Mucosa of descending colon (tissue), 3 donors: ENCODE measurements at places on chromosomes 4 and X.

DNA sequence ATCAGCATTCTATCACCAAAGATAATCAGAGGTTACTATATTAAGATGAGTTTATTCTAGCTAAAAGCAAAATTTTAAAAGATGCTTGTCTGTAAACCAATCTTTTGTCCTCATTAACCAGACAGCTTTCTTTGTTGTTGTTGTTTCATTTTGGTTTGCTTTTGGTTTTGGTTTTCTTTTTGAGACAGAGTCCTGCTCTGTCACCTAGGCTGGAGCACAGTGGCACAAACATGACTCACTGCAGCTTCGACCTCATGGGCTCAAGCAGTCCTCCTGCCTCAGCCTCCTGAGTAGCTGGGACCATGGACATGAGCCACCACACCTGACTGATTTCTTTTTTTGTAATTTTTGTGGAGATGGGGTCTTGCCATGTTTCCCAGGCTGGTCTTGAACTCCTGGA is 102.9 kb downstream of the COX18 start:
- no peak for DNase-seq

DNA sequence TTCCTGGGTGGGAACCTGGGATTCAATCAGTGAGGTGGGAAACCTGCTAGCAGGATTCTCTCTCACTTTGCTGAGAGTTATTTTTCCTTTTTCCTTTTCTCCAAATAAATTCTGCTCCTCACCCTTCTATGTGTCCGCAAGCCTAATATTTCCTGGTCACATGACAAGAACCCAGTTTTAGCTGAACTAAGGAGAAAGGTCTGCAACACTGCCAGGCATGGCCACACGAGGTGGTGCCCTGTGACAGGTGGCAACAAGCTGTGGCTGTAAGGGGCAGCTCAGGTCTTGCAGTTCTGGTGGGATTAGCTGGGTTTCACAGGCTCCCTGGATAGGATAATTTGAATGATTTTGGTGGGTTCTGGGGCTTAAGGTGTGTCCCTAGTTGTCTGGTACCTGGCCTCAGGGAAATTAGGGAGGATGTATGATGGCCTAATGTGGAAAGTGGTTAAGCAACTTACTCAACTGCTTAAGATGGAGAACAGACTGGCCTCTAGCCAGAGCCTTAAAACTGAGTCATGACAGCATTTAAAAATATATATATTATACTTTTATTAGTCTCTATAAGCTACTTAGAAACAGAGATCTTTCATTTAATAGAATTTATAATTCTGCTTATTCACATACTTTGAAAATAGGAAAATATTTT is 215.0 kb downstream of the IL15 start:
- no peak for DNase-seq

DNA sequence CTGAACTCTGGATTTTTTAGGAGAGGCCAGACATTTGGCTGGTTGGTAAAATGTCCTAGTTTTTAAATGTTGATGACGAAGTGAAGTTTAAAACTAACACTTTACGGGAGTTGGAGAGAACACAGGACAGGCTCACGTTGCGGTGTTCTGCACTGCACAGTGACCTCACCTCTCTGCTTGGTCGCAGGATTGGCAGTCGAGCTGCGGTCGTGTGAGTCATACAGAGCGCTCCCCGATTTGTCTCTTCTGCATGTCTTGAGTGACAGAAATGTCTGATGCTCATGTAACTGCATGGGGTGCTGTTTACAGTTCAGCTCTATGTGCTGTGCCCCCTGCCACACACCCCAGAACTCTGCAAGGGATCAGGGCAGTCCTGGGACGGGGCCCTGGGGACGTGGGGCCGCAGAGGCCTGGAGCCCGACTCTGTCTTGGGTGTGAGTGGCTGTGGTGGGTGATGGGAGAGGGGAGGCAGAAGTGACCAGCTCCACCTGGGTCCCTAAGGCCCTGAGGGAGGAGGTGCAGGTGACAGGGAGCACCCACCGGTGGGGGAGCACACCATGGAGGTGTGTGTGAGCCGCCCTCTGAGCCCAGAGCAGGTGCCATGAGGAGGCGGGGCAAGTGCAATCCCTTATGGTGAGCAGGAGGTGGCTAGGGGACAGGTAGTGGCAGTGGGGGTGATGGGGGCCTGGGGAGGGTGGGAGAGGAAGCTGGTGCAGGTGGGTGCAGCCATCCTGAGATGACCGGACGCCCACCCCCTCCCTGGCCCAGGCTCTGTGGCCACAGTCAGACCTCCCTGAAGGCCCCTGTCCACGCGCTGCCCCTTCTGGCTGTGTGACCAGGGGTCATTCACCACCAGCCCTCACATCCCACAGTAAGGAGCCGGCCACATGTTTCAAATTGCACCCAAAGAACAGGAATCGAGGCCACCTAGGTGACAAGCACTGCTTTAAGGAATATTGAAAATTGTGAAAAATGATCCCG is 77.9 kb upstream of the ADRA2C start:
- no peak for DNase-seq

DNA sequence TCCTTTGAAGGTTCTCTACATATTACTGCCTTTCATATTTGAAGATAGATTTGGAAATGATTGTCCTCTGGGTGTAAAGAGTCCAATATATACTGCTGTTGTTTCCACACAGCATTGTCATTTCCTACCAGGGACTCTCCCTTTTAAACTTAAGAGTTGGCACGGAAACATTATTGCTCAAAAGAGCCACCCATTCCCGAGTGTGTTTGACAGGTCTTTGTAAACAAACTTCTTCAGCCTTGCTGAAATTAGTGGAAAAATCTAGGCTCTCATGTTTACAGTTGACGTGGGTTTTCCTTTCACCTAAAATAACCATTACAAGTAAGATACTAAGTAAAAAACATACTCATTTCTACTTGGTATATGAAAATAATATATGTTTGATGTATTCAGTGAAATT is 111.4 kb upstream of the LIMCH1 start:
- no peak for DNase-seq

DNA sequence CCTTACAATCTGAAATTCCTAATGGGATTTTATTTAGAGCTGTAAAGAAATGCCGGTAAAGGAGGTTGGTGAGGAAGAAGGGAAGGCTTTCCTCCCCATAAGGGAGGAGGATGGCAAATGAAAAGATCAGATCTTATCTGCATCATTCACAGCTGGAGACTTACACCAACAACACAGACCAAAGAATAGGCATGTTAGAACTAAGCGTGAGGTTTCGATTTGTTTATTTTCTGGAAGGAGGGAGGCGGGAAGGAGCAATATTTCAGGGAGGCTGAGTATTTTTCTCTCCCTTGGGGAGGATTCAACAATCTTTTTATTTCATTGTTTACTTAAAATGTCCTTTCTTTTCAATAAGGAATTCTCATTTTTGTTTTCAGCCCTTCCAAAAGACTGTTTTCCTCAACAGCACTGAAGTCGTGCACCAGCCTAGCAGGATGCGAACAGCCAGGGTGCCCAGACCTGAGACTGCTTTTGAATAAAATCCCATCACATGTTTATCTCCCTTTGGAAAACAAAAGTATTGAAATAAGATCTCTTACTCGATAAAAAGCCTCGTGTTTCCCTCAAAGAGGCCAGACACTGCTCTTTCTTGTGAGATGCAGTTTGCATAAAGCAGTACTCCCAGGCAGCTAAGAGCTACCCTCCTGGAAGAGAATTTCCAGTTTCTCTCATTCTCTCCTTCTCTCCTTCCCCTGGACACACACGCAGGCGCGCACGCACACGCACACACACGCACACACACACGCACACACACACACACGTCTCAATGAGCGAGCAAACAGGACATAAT is 236.1 kb downstream of the MGST2 start:
- no peak for DNase-seq

- no peak for DNase-seq
These were observed 211.9 kb downstream of the AFAP1 start for GRCh38 chr4:7727749-7728148.

DNA sequence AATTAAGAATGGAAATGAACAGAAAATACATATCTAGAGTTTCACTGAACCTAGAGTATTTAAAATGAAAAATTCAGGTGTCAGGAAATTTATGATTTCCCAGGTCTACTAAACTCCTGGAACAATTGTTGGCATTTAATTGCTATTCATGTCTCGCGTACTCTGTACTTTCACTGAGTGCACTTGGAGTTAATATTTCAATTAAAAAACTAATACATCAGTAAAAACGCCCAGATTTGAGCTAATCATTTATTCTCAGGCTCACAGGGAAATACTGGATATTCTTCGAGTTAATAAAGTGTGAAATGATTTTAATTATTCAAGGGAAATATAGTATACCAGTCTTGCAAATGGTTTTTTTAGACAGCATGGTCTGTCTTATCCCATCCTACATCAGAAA is 125.9 kb downstream of the CHRNA9 start:
- DNase-seq: no peak

DNA sequence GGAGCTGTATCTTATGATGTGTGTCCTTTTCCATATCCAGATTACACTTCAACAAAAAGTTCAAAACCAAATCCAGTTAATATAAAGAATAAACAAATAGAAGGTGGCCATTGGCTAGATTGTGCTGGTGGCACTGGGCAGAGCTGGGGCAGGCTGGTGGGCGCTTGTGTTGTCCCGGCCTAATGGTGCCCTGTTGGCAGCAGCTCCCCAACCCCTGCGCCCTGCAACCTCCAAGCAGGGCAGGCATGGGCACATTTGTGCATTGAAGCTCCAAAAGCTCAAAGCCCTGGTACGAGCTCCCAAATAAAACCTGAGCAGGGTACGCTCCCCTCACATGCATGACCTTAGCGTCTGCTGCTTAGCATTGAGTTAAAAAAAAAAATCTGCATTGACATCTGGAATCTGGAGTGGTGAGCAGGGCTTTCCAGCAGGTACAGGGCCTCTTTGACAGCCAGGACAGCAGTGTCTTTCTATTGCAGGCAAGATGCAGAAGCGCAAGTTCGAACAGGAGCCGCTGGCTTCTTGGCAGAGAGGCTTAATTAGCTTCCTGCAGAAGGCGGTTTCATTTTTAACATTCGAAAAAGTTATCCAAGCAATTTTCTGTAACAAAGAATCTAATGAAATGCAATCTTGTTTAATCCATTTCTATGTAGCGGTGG is 25.9 kb upstream of the NYX start:
- no peak for DNase-seq

- DNase-seq: no peak
These were observed 16.8 kb downstream of the CT47C1 start for GRCh38 chrX:119089619-119090018.

DNA sequence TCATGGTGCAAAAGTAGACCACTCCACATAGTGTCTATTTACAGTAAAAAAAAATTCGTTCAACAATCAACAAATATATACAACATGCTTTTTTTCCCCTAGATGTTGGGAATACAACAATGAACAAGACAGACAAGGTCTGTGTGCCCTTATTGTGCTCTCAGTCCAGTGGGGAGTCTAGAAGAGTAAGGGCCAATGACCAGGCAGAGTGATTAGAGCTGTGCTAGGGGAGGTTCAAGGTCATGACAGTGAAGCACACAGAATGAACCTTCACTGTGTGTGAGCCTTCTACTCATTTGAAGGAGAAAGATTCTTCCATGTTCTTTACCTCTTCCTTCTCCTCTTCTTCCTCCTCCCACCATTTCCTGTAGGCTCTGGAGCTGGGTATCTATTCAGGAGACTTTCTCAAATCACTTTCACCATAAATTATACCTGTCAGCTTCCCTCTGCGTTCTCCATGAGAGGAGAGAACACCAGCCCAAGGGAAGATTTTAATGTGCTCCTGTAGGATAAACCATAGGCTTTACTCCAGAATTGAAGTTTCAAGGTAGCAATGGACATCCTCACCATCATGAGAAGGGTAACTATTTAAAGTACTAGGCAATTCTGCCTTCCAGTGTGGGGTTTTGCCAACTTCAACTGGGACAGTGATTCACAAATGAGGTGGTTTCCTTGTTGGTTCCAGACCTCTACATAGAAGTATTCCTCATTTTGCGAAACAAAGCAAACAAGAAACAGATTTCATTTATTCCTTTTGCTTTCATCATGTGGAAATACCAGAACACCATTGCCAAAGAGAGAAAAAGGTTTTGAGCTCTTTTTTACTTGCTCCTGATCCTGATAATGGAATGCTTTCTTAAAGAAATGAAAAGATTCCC is 246.9 kb upstream of the GPC4 start:
- no peak for DNase-seq

GRCh38 chr4:111362941-111363361 is 740.1 kb upstream of the PITX2 start:
- no peak for DNase-seq

DNA sequence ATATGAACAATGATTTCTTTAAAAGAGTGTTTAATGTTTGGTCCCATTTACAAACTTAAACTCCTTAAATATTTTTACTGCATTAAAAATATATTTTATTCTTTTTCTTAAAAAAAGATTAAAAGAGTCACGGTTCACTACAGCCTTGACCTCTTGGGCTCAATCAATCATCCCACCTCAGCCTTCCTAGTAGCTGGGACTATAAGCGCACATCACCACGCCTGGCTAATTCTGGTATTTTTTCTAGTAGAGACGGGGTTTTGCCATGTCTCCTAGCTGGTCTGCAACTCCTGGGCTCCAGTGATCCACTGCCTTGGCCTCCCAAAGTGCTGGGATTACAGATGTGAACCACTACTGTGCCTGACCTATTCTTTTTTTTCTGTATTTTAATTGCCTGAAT is 104.7 kb upstream of the TLR2 start:
- DNase-seq: no peak

DNA sequence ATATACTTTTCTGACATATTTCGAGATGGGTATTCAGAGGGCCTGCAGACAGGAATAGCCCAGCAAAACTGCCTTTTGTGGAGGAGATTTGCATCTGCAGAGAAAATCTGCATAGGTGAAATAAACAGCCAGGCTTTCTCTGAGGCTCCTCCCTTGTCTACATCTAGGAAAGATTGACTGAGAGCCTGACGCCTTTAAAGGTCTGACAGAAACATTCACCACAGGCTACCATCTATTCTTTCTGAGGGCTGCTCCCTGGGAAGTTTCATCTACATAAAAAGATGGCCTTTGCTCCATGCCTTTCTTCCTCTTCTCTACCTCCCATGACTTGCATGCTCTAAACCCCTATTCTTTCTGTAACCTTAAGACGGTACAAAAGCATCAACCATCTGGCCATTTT is 55.0 kb upstream of the AP1S2 start:
- DNase-seq: no peak

- DNase-seq: no peak
These were observed at the start of gene AKAP14 for GRCh38 chrX:119895843-119896326. Gene AKAP14, plus strand, starts transcription at chrX:119895893. Its CDS starts 7,331 bp downstream, at chrX:119903224.

- peak; percentile 80 for DNase-seq
These were observed 57.7 kb downstream of the WFS1 start for GRCh38 chr4:6327220-6327917.

DNA sequence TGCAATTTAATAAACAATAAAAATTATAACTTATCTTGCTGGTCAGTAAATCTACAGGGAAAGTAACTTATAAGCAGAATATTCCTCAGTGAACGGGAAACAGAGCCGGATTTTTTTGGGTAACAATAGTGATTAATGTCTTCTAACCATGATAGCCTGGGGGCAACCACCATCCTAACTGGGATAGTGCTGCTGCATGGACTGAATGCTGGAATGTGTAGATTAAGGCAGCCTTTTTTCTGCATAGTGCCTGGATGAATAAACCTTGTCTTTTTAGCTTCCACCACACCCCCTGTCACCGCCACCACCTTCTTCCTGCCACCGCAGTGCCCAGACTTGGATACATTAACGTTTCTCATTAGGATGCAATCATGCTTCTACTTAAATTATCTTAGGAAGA is 83.6 kb upstream of the LNX1 start:
- DNase-seq: no peak

- no peak for DNase-seq
These were observed 31.5 kb downstream of the LIAS start for GRCh38 chr4:39490322-39490721.
